ENCODE measurements at places on chromosomes 1 and 21.
A peak's percentile ranks its signal among the peaks of the same experiment; 100 is the strongest.

GRCh38 chr1:15900662-15901279 lies 53.3 kb downstream of the SPEN start:
- no peak for DNase-seq

GRCh38 chr1:179031855-179032513 lies 6.3 kb downstream of the FAM20B start:
- DNase-seq: no peak

DNA sequence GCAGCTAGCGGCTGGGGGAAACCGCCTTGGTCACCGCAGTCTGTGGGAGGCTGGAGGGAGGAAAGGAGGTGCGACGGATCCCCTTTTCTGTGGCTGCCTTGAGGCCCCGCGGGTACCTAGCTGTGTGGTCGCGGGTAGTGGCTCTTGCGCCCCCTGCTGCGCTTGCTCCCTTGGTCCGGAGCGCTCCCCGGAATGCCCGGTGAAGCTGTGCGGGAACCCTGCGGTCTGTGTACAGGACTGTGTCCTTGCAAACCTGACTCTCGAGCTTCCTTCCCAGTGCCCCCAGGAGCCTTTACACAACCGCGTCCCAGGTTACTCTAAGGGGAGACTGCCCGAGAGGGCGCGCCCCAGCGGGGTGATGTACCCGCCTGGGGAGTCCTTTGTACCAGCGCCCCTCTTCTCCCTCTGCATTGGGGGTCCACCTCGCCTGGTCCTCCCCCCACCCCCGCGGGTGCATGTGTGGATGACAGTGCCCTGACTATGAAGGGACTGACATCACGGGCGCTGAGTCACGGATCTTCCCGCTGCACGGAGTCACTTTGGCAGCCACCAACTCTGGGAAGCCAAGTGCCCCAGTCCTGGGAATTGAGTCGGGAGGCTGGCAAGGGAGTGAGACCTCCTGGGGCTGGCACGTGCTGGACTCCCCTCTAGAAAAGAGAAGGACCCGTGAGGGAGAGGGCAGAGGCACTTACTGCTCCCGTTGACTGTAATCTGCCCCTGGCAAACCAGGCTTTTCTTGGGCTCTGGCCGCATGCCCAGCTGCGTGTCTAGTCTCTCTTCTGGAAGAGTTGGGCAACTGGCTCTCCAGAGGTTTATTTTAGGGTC lies 816 bp downstream of the IL6R start:
- no peak for DNase-seq

- no peak for DNase-seq
Measured at GRCh38 chr1:160021376-160022074, 10.3 kb downstream of the PIGM start.

- no peak for DNase-seq
Measured at GRCh38 chr1:22111620-22112019, 31.3 kb downstream of the WNT4 start.

DNA sequence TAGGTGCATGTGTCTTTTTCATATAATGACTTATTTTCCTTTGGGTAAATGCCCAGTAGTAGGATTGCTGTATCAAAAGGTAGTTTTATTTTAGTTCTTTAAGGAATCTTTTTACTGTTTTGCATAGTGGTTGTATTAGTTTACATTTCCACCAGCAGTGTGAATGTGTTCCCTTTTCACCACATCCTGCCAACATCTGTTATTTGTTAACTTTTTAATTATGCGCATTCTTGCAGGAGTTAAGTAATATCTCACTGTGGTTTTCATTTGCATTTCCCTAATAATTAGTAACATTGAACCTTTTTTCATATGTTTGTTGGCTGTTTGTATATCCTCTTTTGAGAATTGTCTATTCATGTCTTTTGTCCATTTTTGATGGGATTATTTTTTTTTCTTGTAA lies 1761.9 kb downstream of the PLA2G4A start:
- DNase-seq: no peak

- no peak for DNase-seq
Measured at GRCh38 chr1:41773842-41774241, 144.9 kb downstream of the HIVEP3 start.

DNA sequence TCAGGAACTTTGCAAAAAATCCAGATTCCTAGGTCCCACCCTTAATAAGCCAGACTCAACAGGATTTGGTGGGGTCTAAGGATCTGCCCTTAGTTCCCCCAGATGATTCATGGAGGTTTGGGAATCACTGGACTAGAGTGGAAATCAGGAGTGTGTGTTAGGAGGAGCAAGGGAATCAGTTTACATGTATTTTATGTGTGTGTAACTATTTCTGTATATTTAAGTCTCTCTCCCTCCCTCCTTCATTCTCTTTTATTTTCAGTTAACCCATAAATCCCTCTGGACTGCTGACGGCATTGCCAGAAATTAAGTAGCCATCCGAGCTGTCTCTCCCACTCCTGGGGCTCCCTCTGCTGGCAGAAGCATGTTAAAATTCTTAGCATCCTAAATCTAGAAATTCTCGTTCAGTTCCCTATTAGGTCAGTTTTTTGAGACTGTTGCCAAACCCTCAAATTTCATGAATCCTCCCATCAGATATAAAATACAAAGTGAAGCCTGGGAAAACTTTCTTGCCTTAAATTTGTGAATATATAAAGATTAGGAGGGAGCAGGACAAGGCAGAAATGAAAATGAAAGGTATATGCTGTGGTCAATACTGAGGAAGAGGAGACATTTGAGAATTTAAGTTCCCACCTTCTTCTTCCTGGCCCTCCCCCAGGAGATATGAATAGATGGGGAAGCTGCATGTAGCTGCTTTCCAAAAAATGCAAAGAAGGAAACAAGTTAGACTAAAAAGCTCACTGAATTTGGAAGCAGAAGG lies 11.7 kb upstream of the HSD11B1 start:
- DNase-seq: peak; percentile 31

GRCh38 chr21:43333298-43334062 lies 93.5 kb downstream of the SIK1 start:
- no peak for DNase-seq

- no peak for DNase-seq
Measured at GRCh38 chr1:50271968-50272578, 151.2 kb downstream of the DMRTA2 start.

DNA sequence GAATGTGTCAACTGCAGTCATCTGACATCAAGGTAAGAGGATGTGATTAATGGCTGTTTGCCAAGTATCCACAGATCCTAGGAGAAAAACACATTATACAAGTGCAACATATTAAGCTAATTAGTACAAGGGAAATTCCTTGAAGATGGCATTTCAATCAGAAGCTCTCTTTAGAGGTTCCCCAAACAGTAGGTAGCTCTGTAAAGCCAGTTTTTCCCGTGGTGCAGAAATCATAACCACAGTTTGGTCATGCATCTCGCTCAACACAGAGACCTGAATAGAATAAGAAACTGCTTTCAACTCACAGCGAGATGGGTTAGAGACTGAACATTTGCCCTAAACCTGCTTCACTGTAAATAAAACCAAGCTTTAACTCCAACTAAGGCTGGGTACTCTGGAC lies 230.5 kb upstream of the CAMK1G start:
- DNase-seq: no peak

- DNase-seq: no peak
Measured at GRCh38 chr1:228768355-228769000, 33.2 kb downstream of the RHOU start.

DNA sequence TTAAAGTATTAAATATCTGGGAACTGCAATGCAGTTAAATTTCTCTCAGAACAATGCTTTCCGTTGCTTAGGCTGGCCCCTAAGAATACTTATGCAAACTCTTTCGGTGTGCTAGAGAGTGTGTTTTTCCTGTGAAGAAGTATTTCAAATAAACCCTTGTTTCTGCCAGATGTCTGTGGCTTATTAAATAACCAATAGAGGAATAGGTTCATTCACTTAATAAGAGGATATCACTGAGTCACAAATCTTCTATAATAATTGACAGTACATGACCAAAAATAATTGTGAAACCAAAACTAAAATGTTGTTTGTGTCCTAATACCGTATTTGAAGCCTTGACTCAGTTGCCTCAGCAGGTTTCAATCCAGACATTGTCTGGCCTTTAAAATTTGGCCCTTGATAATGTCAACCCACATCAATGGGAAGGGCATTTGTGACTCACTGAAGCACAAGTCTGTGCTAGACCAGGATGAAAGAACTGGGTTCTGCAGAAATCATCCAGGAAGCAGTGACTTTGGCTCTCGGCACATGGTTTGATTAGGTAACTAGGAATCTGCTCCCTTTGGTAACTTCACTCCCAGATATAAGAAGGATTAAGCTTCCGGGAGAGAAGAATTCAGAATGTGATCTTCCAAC lies 104.2 kb upstream of the BARHL2 start:
- DNase-seq: no peak

GRCh38 chr1:15354580-15354965 lies 55.1 kb upstream of the EFHD2 start:
- DNase-seq: no peak

GRCh38 chr1:30588311-30589073 lies 134.9 kb downstream of the MATN1 start:
- no peak for DNase-seq

DNA sequence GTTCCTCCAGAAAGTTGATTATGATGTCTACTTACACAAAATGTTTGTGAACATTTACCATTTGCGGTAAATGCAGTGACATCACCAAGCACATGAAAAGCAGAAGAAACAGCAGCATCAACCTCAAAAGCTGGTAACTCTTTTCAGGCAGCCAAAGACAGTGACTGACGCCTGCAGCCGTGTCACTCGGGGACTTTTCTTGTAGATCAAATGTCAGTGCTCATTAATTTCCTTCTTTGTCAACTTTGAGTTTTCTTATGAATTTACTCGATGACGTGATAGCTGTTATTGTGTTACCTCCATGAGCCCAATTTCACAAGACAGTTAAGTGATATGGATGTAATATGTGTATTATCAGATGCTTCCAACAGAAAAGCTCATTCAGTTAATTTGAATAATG lies 92.5 kb downstream of the RIPK4 start:
- no peak for DNase-seq

DNA sequence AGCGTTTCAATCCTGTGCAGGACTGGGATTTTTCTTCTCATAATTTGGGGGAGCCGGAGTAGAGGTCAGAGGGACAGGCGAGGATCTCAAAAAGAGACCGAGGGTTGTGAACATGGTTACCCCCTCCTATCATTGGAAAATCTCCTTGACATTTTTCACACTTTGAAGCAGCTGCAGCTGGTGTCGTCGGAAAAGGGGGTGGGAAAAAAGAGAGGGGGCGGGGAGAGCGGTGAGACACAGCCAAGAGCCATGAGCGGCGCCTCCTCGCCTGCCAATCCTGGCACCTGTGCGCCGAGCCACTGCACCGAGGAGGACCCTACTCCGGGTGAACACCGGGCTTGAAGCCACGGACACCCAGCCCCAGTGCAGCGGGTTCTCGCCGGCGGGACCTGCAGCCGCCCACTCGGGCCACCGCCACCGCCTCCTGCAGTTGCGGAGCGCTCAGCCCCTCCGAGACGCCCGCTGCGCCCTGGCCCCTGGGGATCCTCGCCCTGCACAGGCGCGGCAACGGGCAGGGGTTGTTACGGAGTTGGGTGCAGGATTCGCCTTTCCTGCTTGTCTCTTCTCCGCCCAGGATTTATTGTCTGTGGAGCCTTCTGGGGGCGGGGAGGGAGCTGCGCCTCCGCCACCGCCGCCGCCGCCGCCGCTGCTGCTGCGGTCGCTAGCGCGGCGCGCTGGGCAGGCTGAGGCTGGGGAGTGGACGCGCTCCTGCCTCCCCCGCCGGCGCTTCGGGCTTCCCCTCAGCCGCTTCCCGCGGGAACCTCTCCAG lies at the start of gene LRRC7:
Gene LRRC7, plus strand, starts transcription at position 271 of the 769 bp plus-strand sequence. CDS start 718 bp downstream, outside the sequence.
- no peak for DNase-seq

- no peak for DNase-seq
Measured at GRCh38 chr1:171484760-171485374, 463 bp upstream of the PRRC2C start.

- no peak for DNase-seq
Measured at GRCh38 chr1:200274116-200274515, 135.7 kb downstream of the ZNF281 start.

DNA sequence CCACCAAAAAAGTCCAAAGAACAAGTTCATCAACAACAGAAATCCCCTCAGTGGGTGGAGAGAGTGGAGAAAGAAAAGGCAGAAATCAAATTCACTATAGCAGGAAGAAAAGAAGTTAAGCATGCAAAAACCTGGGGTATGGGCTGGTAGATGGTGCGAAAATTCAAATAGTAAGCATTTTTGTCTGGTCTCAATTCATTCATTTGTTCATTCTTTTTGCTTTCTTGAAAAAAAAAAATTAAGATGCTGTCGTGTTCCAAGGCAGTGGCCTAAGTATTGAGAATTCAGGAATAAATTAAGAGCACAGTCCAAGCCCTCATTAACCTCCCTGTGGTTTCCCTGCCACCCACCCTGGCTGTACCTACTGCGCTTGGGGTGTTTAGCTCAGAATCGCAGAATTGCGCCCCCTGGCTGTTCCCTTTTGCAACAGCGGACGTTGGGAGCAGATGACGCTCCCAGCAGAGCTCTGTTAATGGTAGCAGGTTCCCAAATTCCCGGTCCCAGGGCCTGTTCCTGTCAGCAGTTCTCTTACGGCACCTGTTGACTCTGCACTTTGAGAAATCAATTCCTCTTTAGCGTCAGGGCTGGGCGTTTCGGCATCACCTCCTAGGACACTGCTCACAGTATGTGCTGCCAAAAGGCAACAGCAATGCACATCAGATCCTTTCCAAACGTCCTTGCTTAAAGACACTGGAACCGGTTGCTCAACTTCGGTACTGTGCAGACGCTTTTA lies 34.0 kb upstream of the SSX2IP start:
- peak; percentile 24 for DNase-seq

GRCh38 chr1:113981962-113982931 lies 3.0 kb downstream of the OLFML3 start:
- DNase-seq: no peak

DNA sequence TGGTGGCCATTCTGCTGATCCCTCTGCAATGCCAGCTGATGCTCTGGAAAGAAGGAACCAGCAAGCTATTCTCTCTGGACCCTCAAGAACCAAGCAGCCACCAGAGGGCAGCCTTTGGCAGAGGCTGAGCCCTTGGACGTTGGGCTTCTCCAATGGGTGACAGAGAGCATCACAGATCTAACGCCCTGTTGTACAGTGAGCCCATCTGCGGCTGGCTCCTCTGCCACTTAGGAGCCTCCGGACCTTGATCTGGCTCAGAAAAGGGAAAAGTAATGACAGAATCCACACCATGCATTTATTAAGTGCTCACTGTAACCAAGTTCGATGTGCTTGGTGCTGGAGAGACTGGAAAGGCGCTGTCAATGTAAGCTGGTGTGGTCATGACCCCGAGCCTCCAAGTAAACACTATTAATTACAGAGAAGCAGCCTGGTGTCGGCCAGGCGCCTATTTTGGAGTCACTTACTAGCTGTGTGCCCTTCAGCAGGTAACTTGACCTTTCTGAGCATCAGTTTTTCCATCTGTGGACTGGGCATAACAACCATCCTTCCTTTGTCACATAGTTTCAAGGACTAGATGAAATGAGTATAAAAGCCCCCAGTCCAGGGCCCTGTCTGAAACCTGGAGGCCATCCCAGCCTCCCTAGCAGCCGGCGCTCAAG lies 34.9 kb downstream of the ECE1 start:
- peak; percentile 72 for DNase-seq

- DNase-seq: no peak
Measured at GRCh38 chr1:9751971-9752370, 71.8 kb downstream of the CLSTN1 start.

DNA sequence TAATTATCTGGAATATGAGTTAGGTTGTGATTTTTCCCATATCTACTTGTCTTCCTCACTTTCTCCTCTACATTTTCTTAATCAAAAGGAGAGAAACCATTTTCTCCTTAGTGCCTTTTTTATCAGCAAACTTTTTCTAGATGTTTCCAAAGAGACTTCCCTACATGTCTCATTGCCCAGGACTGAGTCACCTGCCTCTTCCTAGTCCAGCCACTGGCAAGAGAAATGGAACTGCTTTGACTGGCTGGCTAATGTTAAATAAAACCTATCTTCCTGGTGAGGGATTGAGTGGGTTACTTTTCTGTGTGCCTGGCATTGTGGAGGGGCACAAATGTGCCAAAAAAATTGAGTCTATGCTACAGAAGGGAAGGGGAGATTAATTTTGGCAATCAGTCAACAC lies 52.1 kb upstream of the CD5L start:
- no peak for DNase-seq

Data from stimulated activated CD4-positive, alpha-beta T cell treated with anti-CD3 and anti-CD28 coated beads, Interleukin-15, amount 100 ng/mL, for 1 hour (primary cell).